SJSA1 (cell line): ENCODE measurements at places on chromosomes 2 and 18. TPM values are rescaled to one million over a fixed set of nuclear protein-coding genes. Genes with fewer than 3 reads are reported as not detected.

GRCh38 chr18:63229971-63230370 lies 89.6 kb downstream of the BCL2 start:
- H3K27me3 ChIP-seq: no peaks in the 10 kb centered on the region
- no peaks in the 10 kb centered on the region for H3K36me3 ChIP-seq
- 0 out of 2 replicates have a peak, but pooled peaks cover 5% of the 10 kb centered on the region for H3K4me1 ChIP-seq
- H3K27ac ChIP-seq: no peak overlapping the region

DNA sequence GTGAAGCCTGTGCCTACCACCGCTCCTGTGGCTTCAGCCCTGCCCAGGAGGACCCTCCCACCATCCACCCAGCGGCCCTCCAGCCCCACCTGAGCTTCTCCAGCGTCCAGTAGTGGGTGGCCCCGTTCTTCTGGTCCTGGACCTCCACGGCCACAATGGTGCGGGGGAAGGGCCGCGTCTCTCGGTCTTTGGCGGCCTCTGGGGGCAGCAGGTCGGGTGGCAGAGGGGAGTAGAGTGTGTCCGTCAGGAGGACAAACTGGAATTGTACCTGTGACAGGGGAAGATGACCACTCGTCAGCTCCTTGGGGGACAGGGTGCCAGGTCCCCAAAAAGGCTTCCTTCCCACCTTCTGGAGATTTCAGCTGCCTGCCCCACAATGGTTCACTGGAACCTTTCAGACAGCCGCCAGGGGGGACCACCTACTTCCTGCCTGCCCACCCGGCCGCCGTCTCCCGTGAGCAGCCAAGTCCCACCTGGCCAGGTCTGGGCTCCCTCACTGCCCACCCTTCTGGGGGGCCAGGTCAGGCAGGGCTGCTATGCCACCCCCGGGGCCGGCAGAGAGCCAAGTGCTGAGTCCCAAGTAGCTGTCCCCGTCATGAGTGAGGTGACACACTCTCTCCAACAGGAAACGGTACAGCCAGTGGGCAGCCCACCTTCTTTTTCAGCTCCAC lies 59.3 kb downstream of the KIF1A start:
- H3K36me3 ChIP-seq: no peaks in the 10 kb centered on the region
- DNase-seq: no peak
- H3K4me3 ChIP-seq: no peak overlapping the region
- peaks cover under 1% of the 10 kb centered on the region for H3K27me3 ChIP-seq

GRCh38 chr2:196131949-196132925 lies 39.1 kb downstream of the STK17B start:
- DNase-seq: peak; percentile 21
- peaks cover 28% of the 10 kb centered on the region for H3K36me3 ChIP-seq
- H3K4me3 ChIP-seq: no peak overlapping the region
- no peaks in the 10 kb centered on the region for H3K27me3 ChIP-seq

DNA sequence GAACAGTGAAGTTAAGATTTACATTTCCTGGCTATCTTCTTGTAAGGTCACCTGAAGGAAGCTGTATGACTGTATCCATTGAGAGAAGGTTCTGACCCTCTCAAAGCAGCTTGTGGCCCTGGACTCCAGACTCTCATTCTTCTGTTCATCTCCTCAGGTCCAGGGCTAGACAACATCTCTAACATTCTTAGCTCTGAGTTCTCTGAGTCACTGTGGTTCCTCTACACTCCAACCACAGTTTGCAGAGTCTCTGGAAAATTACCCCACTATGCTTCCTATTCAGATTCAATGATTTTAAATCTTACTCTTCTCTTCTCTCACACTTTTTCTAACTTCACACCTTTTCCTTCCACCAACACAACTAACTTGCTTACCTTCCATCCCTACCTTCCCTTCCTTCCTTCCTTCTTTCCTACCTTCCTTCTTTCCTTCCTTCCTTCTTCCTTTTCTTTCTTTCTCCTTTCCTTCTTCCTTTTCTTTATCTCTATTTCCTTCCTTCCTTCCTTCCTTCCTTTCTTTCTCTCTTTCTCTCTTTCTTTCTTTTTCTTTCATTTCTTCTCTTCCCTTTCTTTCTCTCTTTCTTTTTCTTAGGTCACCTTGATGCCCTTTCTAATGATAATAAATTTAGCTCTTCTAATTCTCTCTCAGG lies 824.3 kb upstream of the ZEB2 start:
- no peak for DNase-seq
- no peak overlapping the region for H3K27ac ChIP-seq
- H3K4me1 ChIP-seq: no peaks in the 10 kb centered on the region
- H3K27me3 ChIP-seq: no peaks in the 10 kb centered on the region

Gene CCDC85A
- total RNA-seq: 0.06 and 0.37 TPM in 2 replicates

- H3K36me3 ChIP-seq: no peaks in the 10 kb centered on the region
- H3K4me3 ChIP-seq: no peak overlapping the region
- no peaks in the 10 kb centered on the region for H3K27me3 ChIP-seq
- H3K27ac ChIP-seq: peak overlapping the region; percentile 63; the same call in 1 of the 2 replicates
- DNase-seq: no peak
- peaks cover 67% of the 10 kb centered on the region for H3K4me1 ChIP-seq
Observed at GRCh38 chr2:28360058-28360717, 32.5 kb upstream of the FOSL2 start.

Gene SERPINB4
- 0.26 TPM in 1 of 2 replicates, not detected in the other for total RNA-seq
